ENCODE measurements at places on chromosomes 5 and 9.

GRCh38 chr9:117886616-117887015 lies 182.4 kb downstream of the TLR4 start:
- DNase-seq: no peak

DNA sequence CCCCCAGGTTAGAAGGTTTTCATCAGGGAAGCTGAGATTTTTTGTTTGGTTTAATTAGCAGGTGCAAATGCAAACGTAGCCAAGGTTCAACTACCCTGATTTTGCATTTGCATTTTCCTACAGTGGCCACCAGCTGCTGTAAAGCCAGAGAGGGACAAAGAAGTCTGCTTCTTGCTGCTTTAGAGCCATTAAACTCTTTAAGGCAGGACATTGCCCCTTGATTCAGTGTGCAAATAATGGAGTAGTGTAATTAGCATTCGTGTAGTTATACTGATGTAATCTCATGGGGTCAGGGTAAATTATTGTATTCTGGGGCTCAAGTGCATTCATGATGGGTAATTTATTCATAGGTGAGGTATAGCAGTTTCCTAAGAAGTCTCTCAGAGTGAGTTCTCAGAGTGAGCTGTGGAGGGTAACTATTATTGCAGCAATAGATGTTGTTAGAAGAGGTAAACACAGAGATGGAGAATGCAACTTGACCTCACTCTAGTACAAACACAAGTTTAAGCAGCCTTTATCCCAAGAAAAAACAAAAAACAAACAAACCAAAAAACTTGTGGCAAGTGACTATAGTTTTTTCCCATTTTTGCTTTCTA lies 526.5 kb downstream of the KIF4B start:
- DNase-seq: no peak

DNA sequence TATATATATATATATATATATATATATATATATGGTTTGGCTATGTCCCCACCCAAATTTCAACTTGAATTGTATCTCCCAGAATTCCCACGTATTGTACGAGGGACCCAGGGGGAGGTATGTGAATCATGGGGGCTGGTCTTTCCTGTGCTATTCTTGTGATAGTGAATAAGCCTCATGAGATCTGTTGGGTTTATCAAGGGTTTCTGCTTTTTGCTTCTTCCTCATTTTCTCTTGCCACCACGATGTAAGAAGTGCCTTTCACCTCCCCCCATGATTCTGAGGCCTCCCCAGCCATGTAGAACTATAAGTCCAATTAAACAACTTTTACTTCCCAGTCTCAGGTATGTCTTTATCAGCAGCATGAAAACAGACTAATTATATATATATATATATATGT lies 52.3 kb upstream of the ADAMTS2 start:
- DNase-seq: no peak

DNA sequence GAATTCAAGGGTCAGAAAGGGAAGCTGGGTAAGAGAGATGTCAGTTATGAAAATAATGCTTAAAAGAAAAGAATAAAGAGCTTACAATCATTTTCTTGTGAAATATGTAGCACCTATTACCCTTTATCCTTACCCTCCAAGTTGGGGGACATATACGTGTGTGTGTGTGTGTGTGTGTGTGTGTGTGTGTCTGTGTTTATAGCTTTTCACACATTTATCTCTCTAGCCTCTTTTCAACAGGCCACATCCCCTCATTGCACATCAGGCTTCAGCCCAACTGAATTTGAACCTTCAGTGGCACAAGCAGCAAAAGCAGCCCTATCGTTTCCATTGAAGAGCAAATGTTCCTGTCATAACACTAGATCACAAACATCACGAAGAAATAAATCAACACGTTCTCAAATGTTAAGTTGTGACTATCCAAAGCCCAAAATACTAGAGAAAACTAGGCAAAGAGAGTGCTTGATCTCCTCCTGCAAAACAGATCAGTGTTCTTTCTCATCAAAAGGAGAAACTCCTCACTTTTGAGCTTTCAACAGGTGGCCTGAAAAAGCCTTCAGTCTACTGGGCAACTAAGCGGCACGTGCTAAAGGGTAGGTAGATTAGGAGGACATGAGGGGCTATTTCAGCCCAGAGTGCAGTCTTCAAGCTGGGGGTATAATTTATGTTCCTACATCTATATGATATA lies 416.4 kb downstream of the EFNA5 start:
- no peak for DNase-seq

DNA sequence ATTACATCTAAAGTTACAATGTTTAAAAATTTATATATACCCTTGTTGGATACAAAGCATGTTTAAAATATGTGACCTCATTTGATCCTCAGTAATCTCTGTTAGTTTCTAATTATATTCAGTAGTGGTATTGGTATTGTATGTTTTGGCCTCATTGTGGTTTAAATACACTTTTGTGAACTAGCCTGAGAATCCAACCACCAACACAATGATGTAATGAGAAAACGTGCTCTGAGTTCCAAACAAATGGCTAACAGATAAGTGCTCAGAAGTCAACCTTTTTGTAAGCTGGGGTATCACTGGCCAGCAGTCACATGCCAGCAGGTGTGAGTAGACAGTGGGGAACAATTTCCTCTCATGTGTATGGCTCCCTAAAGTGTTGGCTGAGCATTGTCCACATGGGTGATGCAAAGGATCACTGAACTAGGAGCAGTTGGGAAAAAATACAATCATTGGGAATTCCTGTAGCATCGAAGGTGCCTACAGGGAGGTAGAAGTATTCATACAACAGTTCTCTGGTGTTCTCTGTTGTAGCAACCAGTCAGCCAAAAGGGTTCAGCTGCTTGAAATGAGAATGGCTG lies 56.1 kb downstream of the DOCK8 start:
- DNase-seq: no peak

- no peak for DNase-seq
Measured at GRCh38 chr5:67652201-67652600, 455.6 kb upstream of the CD180 start.

DNA sequence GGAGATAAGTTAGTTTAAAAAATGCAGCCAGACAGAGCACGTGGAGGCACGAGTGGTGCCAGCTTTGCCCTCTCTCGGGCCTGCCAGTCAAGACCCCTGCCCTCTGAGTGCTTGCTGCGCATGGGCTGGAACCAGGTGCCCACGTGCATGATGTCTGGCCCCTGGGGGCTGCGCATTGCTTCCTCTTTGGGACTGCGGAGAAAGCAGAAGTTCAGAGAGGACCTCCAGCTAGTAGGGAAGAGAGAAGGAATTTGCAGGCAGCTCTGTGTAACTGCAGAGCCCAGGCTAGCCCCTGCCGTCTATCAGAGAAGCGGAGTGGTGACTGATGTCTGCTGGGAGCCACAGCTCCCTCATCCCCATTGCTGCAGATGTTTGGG lies 9.7 kb upstream of the RNU6ATAC start:
- no peak for DNase-seq

GRCh38 chr9:134546746-134547145 lies 94.9 kb upstream of the COL5A1 start:
- DNase-seq: no peak

GRCh38 chr5:137899493-137899892 lies 10.2 kb downstream of the PKD2L2 start:
- DNase-seq: no peak

GRCh38 chr9:108569624-108570023 lies 286.2 kb downstream of the ACTL7B start:
- peak; percentile 87 for DNase-seq

GRCh38 chr5:41908374-41909079 lies 4.4 kb downstream of the RIMOC1 start:
- peak; percentile 73 for DNase-seq

- no peak for DNase-seq
Measured at GRCh38 chr5:87423755-87424154, 11.0 kb upstream of the CCNH start.

DNA sequence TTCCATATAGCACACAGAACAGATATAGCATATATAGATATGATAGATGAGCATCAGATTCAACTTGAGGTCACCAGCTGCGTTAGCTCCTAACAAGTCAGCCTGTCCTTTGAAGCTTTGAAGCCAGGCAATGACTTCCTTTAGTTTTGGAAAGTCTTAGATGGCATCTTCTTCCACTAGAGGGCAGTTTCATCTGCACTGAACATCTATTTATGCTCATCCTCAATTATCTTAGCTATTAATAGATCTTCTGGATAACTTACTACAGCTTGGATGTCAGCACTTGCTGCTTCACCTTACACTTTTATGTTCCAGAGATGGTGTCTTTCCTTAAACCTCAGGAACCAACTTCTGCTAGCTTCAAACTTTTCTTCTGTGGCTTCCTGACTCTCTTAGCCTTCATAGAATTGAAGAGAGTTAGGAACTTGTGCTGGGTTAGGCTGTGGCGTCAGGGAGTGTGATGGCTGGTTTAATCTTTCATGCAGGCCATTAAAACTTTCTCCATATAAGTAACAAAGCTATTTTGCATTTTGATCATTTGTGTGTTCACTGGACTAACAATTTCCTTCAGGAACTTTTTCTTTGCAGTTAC lies 1401.4 kb downstream of the EFNA5 start:
- peak; percentile 55 for DNase-seq

- peak; percentile 34 for DNase-seq
Measured at GRCh38 chr5:79119486-79119885, 7.9 kb downstream of the BHMT start.

DNA sequence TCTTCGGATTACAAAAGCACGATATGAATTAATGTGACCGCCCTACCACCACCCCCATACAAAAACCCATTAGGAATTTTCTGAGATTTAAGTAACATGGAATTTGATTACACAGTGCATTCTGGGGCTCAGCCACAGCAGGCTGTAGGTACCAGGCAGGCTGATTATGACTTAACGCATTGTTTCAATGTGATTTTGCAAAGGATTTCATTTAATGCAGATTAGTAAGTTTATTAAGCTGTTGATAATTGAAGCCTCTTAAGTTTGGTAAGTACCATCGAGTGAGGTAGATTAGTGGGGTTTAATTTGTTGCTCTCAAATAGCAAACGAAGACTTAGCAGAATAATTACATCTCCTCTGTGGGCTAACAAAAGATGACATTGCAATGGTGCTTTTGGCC lies 240.1 kb downstream of the TRPM3 start:
- no peak for DNase-seq

DNA sequence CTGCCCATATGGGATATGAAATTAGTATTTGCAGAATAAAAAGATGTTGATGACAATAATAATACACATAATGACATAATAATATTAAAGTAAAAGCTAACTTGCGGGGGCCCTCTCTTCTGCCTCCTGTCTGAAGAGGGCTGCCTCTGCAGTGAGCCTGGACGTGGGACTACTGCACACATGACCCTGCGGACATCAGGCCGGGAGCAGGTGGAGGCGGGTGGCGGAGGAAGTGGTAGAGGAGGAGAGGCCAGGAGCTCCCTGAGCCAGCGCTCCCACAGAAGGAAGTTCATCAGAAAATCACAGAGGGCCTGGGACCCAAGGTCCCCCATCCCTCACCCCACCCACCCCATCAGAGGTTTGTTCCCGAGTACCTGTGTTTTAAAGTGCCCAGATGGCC lies 60.5 kb downstream of the ROPN1L start:
- DNase-seq: no peak

DNA sequence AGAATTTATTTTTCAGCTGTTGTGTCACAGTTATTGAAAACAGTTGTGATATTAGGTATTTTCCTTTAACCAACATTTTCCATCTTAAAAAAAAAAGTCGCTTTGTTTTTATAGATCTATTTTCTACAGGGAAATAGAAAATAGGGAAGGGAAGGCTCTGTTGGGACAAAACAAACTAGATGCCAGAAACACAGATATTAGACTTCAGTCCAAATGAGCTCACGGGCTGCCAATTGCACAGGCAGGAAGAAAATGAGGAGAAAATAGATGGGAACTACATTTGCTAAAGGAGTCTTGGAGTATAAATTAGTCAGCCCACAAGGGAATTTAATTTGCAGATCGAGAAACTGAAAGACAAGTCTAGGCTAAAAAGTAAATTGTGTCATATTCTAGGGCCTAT lies 21.4 kb upstream of the ISOC1 start:
- DNase-seq: peak; percentile 32

- DNase-seq: peak; percentile 78
Measured at GRCh38 chr5:55407059-55407684, 99.4 kb downstream of the MTREX start.

DNA sequence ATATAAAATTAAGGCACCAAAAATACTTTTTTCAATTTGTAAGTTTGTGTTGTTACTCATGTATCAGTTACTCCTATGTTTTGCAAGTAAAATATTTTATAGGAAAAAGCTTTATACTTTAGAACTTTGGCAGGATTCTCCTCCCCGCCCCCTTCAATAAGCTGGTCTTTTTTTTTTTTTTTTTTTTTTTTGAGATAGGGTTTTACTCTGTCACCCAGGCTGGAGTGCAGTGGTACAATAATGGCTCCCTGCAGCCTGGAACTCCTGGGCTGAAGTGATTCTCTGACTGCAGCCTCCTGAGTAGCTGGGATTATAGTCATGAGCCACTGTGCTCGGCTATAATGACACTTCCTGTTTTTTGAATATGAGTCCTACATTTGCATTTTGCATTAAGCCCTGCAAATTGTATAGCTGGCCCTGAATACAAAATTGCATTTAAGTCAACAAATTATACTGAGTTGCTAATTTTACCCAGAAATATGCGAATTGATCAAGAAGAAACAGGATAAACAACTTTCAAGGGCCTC lies 192.9 kb downstream of the PIK3R1 start:
- no peak for DNase-seq

GRCh38 chr5:3836528-3836927 lies 240.9 kb downstream of the IRX1 start:
- no peak for DNase-seq

DNA sequence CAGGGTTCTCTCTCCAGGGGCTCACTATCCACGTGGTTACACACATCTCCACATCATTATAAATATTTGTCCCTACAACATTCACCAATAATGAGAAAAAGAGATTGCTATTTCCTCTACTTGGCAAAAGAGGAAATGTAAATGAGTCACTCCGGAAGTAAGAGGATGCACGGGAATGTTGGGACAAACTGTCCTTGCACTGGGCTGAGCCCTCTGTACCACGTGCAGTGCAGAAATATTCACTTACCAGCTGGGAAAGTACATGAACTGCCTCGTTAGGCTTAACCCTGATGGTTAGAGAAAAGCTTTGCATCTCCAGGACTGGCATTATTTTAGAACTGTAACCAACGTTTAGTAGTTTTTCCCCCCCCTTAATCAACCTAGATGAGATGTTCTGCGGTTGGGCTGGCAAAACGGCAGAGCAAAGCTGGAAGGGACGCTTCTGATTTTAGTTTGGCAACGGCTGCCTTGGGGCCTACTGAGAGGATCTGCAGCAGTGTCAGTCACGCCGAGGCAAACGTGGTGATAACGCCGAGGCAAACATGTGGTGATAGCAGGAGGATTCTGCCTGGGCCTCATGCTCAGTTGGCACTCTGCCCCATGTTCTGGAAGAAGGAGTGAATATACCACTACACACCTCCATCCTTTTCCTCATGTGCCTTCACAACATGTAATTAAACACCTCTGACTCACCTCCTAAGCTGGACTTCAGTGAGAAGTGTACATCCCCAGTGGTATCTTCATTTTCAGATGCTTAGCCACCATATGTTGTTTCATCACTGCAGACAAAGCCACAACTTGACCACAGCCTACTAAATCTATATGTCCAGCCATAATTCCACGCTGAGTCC lies 661.4 kb upstream of the KLF4 start:
- DNase-seq: peak; percentile 89

- DNase-seq: no peak
Measured at GRCh38 chr5:115435065-115435777, 109.4 kb downstream of the FEM1C start.
